ENCODE measurements at places on chromosomes 12 and 14.

- DNase-seq, result peak; percentile 12
These were observed 17.4 kb upstream of the LYZ start for GRCh38 chr12:69330475-69331473.

GRCh38 chr14:96986256-96987085 lies 189.3 kb downstream of the VRK1 start:
- no peak for DNase-seq

GRCh38 chr12:88238406-88238805 lies 96.3 kb downstream of the TMTC3 start:
- no peak for DNase-seq

DNA sequence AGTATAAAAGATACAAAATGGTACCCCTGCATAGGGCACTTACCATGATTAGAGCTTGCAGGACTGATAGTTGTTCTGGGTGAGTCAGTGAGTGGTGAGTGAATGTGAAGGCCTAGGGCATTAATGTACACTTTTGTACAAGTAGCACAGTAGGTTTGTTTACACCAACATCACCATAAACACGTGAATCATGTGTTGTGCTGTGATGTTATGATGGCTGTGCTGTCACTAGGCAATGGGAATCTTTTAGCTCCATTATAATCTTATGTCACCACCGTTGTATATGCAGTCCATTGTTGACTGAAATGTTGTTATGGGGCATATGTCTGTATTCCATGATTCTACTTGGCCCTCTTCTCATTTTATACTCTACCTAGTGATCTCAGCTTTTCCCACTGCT lies 11.8 kb downstream of the NUBPL start:
- no peak for DNase-seq

DNA sequence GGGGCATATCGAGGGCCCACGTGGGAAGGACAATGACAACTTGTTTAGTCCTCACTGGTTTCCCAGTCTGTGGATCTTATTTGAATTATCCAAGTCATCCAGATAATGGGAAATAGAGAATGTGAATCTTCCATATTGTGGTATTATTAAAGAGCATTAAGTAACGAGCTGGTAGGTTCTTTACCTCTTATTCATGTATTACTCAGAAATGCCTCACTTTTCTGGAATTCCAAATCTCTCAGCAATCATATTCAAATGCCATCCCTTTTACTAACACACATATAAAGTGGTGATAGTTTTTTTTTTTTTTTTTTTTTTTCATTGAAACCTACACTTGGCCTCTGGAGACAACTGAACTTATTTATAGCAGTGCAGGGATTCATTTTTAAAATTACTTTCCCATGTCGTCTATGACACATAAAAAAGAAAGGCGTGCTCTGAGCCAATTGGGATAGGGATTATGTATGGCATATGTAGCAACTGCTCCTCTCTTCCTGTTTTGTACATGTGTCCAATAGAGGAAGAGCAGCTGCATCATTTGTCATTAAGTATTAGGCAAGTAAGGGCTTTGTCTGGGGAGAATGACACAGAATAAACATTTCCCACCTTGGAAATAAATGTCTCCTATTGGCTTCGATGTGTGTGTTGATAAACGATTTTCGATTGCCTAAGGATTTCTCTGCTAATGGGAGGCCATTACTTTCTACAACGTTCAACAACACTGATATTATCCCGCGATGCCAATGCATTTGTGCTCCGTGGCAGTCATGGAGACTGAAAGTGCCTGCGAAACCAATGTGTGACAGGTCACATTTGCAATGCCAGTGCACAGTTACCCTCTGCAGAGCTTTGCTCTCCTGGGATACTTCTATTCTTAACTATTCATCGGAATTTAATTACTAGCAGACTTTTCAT lies 78.6 kb upstream of the IFNG-AS1 start:
- no peak for DNase-seq

- DNase-seq, result no peak
These were observed 7.7 kb downstream of the ENDOU start for GRCh38 chr12:47717443-47718193.

DNA sequence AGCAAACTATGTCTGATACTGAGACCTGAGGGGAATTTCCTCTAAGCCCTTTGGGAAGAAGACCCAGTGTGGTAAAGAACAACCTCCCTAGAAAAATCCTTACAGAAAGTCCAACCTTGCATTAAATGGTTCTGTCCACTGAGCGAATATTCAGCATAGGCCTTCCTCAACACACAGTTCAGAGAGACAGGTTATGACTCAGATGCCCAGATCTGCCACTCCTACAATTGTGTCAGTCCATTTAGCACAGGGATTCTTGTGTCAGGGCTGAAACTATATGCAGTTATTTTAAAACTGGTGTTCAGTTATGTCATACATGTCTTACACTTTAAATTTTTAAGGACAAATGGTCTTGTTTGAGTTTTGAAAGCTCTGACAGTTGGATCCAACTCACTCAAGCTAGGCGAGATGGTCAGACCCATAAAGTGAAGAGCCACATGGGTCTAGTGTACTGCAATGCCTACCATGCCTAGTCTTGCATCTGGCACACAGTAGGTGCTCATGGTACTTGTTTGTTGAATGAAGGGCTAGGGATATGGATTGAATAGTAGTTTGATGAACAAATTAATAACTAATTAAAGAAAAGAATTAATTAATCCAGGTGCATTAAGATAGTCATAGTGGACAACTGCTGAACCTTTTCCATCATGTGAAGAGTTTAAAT lies 207.5 kb upstream of the PWP1 start:
- no peak for DNase-seq

DNA sequence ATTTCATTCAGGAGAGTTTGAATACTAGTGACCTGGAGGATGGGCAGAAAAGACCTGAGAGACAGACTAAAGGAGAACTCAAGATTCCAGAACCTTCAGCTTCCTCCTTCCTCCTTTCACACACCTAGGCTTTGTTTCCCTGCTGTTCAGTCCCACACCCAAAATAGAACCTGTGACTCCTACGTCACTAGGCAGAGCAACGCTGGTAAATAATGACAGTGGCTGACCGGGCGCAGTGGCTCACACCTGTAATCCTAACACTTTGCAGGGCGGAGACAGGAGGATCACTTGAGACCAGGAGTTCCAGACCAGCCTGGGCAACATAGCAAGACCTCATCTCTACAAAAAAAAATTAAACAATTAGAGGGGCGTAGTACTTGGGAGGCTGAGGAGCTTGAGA lies 166.4 kb upstream of the FKBP4 start:
- no peak for DNase-seq

GRCh38 chr14:50763382-50764007 lies 67.5 kb downstream of the NIN start:
- DNase-seq, result no peak

- DNase-seq, result no peak
These were observed 23.3 kb downstream of the DMAC2L start for GRCh38 chr14:50335389-50335788.

DNA sequence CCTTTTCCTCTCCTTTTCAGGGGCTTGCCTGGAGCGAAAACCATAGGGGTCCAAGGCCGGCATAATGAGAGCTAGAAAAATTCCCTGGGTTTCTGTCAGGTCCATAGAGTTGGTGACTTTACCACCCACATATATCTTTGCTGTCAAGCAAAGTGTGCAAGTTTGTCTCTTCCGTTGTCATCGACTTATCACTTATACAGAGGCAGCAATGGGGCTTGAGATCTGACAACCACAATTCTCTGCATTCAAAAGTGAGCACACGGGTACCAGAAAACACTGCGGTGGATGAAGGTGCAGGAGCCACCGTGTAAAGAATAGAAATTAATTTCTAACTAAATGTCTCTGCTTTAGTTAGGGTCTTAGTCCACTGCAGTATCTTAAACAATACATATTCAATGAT lies 162.3 kb downstream of the DAD1 start:
- no peak for DNase-seq

- DNase-seq, result no peak
These were observed 2.5 kb upstream of the ALDH2 start for GRCh38 chr12:111764120-111764821.

- no peak for DNase-seq
These were observed 9.3 kb downstream of the PEBP1 start for GRCh38 chr12:118145113-118145797.

GRCh38 chr12:85277900-85278597 lies 2.0 kb upstream of the ALX1 start:
- no peak for DNase-seq

DNA sequence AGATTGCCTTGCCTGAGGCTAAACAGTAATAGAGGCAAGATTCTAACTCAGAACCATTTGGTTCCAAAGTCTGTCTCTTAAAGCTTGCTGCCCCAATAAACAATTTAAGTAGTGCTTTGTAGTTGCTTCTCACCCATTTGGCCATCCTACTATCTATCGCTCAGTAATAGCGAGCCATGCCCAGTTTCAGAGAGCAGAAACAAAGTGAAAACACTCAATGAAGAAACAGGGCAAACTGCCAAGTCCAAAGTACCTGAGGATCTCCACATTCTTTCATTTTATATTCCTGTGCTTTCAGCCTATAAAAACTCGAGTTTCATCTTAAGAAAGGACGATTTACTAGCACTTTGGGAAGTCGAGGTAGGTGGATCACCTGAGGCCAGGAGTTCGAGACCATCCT lies 103.3 kb upstream of the BBS10 start:
- no peak for DNase-seq

- DNase-seq, result no peak
These were observed 8.5 kb upstream of the PTPRB start for GRCh38 chr12:70645494-70646317.

DNA sequence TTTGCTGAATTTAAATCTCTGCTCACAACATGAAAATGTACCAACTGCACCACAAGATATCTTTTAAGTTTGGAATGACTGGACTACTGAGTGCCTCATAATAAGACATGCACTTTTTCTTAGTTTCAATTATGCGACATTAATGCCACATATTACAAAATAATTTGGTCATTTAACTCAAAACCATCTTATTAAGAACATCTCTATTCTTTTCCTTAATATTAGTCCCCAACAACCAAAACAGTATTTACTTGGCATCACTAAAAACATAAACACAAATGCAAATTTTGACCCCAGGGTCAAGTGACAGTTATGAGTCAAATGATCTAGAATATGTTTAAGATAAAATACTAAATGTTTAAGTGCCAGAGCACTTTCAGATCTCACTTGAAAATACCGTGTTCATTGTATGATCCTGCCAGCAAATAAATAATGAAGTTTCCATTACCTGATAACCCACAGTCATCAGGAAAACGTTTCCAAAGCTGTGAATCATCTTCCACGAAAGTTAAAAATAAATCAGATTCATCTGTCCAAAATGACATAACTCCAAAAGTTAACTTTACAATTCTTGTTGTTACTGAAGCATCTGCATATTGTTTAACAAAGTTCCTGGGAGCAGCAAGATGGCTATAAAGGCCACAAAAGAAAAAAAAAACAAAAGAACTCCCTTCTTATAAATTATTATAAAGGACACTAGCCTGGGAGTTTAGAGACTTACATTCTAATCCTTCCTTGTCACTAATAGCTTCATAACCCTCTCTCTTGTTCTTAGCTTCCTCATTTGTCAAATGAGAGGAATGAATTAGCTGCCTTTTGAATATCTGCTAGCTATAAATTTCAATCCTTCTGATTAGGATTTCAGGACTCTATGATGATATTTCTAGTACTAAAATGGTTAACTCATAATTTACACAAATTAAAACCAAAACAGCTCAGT lies 30.5 kb upstream of the AP4S1 start:
- no peak for DNase-seq

DNA sequence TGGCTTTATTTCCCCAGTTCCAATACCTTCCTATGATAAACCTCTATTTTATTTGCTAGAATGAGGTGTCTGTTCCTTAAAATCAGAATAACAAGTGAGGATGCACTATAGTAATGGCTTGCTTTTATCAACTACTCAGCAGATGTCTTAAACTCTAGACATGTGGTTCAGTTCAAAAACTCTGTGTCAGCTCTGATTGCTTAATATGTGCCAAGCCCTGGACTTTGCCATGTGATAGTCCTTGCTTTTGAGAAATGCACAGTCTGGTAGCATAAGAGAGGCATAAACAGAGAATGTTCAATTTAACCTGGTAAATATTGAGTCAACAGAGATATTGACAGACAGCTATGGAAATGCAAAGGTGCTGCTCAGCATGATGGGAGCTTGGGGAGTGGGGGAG lies 254.8 kb downstream of the PDZRN4 start:
- no peak for DNase-seq

DNA sequence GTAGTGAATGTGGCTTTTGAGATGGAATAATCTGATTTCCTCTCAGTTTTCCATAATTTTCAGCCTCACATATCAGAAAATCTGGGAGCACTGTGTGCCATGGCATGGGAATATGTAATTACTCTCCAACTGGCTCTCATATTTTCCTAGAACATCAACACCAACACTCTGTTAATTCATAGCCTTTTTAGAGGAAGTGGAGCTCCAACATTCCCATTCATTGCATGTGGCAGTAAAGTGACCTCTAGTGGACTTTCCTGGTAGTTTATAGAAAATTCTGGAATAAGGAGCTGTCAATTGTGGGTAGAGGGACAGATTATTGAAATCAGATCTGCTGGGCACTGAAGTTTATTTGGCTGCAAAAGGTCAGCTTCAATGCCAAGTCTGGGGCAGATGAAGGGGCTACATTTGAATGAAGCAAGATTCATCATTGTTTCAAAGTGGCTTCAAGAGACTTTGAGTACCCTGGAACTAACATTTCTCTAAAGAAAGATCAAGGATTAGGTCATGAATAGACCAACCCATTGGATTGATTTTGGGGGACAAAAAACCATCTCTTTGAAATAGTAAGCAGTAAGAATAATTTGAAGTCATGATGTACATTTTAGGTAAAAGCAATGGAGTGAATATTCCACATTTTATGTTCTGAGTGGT lies 23.6 kb upstream of the USP44 start:
- no peak for DNase-seq

DNA sequence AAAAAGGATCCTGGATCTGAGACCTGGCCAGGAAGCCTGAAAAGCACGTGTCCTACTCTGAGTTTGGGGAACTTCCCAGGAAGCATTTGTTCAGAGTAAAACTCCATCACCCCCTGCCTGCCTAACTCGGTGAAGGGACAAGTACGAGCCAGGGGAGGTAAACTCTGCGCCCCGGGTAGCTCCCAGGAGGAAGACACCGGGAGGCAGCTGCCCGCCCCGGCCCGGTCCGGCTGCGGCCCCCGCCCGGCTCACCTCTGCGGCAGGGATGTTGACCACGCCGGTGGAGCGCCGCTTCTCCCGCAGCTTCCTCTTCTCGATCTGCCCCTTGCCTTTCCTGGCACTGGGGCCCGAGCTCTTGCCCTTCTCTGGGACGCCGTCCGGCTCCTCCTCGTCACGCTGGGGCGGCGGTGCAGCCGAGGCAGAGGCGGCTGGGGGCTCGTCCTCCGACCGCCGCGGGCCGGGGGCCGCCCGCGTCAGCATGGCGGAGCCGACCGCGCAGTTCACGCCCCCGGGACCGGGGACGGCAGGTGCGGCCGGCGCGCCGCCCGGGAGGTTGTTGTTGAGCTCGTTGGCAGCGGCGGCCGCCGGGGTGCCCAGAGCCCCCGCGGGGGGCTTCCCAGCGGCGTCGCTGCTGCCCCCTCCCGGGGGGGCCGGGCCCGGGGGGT lies 1.2 kb downstream of the PAWR start:
- DNase-seq, result peak; percentile 2

- no peak for DNase-seq
These were observed 386.7 kb downstream of the DAD1 start for GRCh38 chr14:22202313-22202712.

Data from activated CD8-positive, alpha-beta memory T cell treated with anti-CD3 and anti-CD28 coated beads for 48 hours (primary cell).